ENCODE measurements at places on chromosomes 12 and 14.
A peak's percentile ranks its signal among the peaks of the same experiment; 100 is the strongest.

DNA sequence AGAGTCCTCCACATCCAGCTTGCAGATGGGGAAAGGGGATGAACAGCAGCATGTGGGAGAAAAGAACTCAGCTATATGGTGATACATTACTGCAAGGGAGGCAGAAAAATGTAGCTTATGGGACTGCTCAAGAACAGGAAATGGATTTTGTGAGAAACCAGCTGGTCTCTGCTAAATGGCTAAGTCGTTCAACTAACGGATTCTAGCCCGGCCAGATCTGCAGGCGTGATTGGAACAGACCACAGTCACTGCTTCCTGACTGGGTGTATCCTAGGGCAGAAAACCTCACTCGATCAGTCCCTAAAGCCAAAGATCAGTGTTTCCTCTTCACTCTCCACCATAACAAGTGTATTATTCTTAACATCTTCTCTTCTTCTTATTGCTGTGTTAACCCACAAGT lies 8.1 kb upstream of the PTGDR start:
- DNase-seq: no peak

DNA sequence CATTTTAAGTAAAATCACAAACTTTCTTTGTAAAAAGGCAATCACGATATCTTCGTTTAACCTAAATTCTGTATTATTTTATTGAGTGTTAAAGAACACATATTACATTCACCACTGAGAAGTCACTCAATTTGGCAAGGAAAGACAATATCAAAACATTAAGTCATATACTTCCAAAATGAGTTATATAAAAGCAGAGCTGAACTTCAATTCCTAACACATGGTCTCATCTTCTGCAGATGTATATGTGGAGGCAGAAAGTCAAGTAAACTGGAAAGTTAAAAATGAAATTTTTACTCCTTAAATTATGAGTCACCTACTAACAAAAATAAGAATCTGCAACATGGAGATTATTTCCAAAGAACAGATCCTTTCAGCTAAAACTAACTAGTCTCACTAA lies 28.7 kb downstream of the BMAL2 start:
- DNase-seq: no peak

GRCh38 chr12:26987634-26988424 lies 26.4 kb downstream of the TM7SF3 start:
- no peak for DNase-seq

- DNase-seq: peak; percentile 30
These were observed 11.6 kb downstream of the TNS2 start for GRCh38 chr12:53061404-53062010.

- DNase-seq: no peak
These were observed 106.2 kb downstream of the UNC79 start for GRCh38 chr14:93536945-93537344.

DNA sequence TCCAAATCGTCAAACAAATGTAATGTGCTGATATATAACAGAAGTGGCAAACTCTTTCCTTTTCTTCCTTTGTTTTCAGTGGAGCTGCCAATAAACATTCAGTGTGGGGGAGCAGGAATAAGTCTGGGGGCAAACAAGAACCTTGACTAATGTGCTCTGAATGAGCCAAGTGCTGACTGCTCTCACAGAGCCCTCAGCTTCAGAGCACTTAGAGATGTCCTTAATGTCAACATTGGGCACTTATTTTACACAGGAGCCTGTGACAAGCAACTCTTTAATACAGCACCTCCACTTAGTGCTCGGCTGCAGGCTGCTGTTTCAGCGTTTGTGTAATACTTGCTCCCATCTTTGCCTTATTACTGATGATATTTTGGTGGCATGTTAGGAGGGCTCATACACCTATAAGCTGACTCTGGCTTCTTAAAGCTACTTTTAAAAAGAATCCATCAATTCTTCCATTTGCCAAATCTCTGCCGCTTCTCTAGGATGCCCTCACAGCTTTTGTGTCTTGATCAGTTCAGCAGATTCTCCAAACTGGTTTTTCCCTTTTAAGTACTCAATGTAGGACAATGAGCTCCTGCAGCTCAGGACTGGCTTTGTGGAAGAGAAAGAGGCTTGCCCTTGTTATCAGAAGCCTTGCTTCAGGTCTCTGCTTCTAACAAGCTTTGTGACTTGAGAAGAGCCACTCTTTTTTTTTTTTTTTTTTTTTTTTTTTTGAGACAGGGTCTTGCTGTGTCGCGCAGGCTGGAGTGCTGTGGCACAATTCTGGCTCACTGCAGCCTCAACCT lies 206.6 kb downstream of the MON2 start:
- no peak for DNase-seq

DNA sequence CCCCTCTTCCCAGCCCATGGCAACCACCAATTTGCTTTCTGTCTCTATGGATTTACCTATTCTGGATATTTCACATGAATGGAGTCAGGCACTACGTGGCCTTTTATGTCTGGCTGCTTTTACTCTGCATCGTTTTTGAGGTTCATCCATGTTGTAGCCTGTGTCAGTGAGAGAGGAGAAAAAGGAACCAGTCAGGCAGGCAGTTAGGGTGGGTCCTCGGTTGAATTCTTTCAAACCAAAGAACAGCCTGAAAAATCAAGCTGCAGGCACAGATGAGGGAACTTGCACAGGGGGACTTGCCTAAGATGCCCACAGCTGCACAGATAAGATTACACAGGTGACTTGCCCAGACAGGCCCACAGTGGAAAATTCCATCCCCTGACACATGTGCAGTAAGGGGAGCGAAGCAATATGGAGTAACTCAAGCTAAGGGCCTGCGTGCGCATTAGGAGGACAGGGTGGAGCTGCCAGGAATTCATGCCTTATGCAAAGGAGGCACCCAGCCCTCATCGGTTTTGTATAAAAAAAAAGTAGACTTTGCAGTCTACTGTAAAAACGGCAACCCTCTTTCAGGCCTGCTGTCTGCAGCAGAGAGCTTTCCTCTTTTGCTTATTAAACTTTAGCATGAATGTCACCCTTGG lies 152.4 kb upstream of the RFLNA start:
- DNase-seq: no peak

DNA sequence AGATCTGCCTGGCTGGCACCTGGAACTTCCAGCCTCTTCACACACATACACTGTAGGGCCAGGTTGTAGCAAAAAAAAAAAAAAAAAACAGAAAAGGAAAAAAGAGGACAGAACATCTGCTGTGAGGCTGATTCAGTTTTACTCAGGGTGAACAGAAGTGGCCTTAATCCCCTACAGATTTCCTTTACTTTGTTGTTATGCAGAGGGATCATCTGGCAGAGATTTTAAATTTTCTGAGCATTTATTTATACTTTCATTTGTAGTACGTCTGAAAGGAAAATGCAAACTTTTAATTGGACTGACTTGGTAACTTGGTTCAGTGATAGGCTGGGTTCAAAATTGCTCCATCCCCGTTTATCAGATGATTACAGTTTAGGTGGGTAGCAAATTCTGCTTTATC lies 50.8 kb upstream of the PRICKLE1 start:
- DNase-seq: no peak

DNA sequence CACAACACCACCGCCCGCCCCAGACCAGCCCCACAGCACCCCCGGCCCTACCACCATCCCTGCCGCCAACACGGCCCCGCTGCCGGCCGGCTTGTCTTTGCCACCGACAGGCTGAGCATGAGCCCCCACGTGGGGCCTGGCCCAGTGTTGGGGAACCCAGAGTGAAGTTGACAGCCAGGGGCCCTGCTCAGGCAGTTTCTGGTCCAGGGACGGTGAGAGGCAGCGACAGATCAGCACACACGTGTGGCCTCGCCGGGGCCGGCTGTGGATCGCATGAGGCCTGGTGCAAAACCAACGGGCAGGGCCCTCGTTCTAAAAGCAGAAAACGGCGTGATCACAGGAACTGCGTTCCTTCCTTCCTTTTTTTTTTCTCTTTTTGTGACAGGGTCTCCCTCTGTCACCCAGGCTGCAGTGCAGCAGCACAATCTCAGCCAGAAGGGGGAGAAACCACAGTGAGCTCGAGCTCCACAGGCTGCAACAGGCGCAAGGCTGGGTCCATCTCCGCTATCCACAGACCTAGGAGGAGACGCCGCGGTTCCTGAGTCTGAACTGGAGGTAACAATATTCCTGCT lies 50.5 kb upstream of the FBRSL1 start:
- DNase-seq: no peak

DNA sequence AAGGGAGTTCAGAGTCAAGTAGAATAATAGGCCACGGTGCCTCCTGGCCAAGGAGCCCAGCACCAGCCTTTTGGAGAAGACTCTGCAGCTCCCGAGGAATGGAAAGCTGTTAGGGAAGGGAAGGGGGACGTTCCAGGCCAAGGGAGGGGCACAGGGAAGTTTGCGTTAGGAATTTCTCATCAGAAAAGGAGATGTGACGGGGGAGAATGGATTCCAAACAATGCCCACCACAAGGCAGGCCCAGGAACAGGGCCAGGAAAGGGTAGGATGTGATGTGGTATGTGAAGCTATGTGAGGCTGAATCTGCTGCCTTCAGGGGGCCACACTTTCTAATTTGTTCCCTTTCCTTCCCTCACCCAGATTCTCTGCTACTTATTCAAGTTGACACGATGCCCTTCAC lies 46.0 kb downstream of the DGLUCY start:
- DNase-seq: no peak

DNA sequence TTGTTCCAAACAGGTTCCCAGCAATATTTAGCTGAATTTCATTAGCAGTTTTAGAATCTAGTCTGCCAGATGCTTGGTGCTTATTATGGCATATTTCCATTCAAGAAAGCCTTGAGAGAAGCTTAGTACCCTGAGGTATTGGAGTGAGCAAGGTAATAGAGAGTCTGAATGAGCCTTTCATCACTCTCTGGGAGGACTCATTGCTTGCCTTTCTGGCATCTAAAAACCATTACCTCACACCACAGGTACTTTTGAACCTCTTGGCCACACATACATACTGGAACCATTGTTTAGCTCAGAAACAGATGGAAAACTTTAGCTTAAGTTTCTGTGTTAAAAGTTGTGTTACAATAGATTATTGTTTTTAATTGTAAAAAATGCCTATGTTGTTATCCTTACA lies 27.4 kb upstream of the KCNH3 start:
- DNase-seq: no peak

- DNase-seq: no peak
These were observed 39.7 kb downstream of the FMNL3 start for GRCh38 chr12:49667325-49668090.

DNA sequence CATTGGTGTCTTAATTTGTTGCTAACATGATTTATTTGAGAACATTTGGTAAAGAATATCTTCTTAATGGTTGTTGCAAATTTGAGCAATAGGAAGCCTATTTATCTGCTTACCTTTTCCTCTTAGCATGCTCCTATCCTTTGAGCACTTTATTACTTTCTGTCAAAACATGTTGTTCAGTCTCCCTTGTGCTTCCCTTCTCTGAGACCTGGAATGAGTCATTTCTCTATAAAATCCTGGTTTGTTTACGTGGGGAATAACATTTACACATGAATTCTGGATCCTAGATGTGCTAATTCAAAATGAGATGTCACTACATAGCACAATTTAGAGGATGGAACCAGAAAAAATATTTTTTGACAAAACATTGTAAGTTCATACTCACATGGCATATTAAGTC lies 844.0 kb upstream of the LRFN5 start:
- no peak for DNase-seq

- DNase-seq: no peak
These were observed 175.1 kb upstream of the ARHGAP5 start for GRCh38 chr14:31902002-31902401.

DNA sequence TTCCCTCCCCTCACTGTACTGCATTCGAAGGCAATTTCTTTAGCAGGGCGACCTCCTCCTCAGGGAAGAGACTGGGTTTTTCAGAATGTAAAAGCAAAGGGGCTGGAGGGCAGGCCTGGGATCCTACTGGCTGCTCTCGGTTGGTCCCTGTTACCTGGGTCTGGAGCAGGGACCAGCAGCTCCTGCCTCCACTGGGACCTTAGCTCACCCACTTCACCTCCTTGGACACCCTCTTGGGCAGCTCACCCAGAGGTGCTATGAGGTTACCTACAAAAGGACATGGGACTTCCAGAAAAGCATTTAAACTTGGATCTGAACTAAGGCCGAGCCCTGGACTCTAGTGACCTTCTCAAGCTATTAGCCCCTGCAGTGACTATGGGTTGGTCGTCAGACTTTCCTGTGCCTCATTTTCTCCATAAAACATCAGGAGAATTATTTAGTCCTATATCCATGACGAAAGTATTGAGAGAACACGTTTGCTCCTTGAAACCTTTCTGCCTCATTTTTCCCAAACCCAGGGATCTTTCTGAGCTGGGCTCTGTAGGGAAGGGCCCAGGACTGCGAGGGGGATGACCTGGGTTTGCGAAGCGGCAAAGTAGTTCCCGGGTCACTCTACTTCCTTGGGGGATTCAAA lies 65.0 kb downstream of the FBXL14 start:
- no peak for DNase-seq

- DNase-seq: no peak
These were observed 38.8 kb downstream of the TESC start for GRCh38 chr12:117060246-117060928.

- no peak for DNase-seq
These were observed 115.9 kb downstream of the MED13L start for GRCh38 chr12:116161588-116161987.

DNA sequence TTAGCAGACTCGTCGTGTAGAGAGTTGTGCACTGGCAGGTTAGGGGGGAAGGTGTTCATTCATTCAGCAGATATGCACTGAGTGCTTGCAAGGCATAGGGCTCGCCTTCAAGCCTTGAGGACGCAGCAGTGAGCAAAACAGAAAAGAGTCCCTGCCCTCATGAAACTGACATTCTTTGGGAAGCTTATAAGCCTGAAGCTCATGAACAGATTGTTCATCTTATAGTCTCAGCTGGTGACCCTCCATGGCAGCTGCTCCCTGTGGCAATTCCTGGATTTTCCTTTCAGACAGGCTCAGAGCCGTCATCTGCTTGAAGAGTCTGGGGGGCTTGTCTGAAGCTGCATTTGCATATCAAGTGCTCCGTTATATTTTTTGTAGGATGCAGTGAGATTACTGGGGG lies 148.4 kb downstream of the PRKCH start:
- no peak for DNase-seq

DNA sequence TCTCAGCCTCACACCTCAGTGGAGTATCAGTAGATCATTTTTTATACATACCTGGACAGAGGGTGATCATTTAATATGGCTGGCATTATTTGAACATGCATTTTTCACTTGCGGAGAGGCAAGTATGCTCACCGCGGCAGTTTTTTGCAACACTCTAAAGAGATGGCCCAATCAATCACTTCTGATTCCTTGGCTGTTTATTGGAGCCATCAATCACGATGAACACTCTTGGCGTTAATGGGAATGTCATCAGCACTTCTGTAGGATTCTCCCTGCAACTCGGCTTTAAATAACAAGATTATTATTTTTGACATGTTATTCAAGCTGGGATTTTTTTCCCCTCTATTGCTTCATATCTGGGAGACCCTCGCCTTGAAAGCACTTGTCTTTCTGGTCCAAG lies 46.9 kb upstream of the SLC24A4 start:
- DNase-seq: no peak

DNA sequence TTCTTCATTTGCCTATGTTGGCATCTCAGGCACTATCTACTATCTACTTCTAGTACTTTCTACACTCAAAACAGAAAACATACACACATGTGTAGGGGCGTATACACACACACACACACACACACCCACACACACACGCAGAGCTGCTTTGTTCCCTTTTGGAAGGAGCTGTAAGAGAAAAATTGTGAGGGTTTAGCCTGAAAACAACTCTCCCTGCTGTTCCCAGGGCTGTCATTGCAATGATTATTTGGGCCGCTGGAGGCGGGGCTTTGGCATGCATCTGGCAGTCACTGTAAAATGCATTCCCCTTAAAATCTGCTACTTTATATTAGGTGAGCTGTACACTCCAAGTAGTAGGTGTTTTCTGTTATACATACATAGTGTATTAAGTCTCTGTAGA lies 29.1 kb upstream of the SLC38A2 start:
- peak; percentile 53 for DNase-seq

- DNase-seq: no peak
These were observed 74.7 kb downstream of the BTG1 start for GRCh38 chr12:92070864-92071445.
